ENCODE measurements at places on chromosomes 2 and 18.

DNA sequence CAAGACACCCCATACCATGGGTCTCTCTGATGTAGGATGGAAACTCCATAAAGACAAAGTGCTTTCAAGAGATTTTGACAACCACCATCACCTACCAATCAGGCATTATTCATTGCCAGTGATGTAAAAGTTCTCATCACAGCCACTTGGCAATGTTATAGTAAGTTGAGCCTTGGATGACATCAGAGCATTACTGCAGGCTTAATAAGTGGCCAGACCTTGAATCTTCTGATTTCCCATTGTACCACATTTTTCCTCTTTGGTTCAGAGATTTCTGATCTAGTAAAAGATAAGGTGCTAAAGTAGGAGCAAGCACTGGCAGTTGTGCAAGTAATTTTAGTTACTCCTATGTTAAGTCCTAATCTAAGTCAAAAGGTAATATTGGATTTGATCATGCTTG is 36.5 kb downstream of the OSR1 start:
- DNase-seq, result no peak

- no peak for DNase-seq
These were observed 331.3 kb upstream of the PKDCC start for GRCh38 chr2:41716497-41716896.

DNA sequence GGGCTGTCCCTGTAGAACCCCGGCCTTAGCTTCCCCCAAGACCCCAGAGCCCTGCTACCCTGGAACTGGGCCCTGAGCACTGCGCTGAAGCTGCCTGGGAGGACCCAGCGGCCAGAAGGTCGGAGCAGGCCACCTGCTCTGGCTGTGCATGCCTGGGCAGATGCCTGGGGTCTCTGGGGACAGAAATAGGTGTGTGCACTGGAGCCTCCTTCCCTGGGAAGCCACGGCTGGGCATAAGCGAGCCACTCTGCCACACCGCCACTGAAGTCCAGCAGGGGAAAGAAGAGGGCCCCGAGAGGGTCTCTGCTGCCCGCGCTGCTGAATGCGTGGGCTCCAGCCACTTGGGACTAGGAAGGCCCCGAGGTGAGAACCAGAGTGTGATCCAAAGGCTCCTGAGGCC is 6.7 kb downstream of the GBX2 start:
- DNase-seq, result no peak

- no peak for DNase-seq
These were observed 62.0 kb downstream of the ANKRD44 start for GRCh38 chr2:197248623-197249022.

- DNase-seq, result no peak
These were observed 565.2 kb upstream of the ID2 start for GRCh38 chr2:8116661-8117060.

GRCh38 chr2:133573491-133574162 is 5.4 kb upstream of the NCKAP5 start:
- DNase-seq, result no peak

DNA sequence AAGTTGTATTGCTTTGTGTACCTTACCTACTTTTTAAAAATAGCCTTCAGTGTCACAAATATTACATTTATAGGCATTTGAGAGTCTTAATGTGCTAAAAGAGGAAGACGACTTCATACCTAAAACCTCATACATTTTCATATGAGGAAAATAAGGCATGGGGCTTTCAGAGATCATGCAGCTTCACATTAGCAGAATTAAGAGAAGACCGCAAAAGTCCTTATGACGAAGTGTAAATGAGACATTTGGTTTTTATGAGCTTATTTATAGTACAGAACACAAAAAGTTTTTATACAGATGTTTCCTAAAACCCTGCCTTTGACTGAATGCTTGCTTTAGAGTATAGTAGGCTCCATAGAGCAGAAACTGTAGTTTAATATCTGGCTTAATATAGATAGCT is 10.1 kb upstream of the CCDC138 start:
- no peak for DNase-seq

- DNase-seq, result no peak
These were observed 54.6 kb downstream of the CYP27C1 start for GRCh38 chr2:127165539-127165935.

GRCh38 chr2:188466761-188467160 is 175.1 kb downstream of the GULP1 start:
- no peak for DNase-seq

DNA sequence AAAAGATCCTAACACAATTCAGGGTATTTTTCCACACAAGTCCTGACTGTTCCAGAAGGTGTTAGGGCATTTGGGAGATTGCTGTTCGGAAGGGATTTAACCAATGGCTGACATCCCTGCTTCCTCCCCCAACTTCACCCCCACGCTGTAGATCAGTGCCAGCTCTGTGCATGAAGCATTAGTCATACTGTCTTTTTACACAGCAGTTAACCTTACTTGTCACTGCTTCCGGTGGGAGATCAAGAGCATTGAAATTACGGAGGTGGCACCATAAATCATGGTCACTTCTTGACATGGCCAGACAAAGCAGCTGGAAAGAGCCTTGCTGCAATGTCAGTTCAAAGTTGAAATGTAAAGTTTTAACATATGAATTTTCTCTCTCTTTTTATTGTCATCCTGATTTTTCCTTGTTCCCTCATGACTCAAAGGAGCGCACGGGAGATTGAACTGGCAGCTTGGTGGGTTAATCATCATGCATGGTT is 70.2 kb downstream of the HRH4 start:
- no peak for DNase-seq

- DNase-seq, result no peak
These were observed 89.0 kb upstream of the PKDCC start for GRCh38 chr2:41958775-41959174.

- no peak for DNase-seq
These were observed 50.6 kb downstream of the TTC21B start for GRCh38 chr2:165902934-165903333.

GRCh38 chr2:71277536-71278103 is 50.7 kb upstream of the PAIP2B start:
- no peak for DNase-seq

GRCh38 chr18:48441405-48441881 is 32.3 kb upstream of the ZBTB7C start:
- DNase-seq, result no peak

DNA sequence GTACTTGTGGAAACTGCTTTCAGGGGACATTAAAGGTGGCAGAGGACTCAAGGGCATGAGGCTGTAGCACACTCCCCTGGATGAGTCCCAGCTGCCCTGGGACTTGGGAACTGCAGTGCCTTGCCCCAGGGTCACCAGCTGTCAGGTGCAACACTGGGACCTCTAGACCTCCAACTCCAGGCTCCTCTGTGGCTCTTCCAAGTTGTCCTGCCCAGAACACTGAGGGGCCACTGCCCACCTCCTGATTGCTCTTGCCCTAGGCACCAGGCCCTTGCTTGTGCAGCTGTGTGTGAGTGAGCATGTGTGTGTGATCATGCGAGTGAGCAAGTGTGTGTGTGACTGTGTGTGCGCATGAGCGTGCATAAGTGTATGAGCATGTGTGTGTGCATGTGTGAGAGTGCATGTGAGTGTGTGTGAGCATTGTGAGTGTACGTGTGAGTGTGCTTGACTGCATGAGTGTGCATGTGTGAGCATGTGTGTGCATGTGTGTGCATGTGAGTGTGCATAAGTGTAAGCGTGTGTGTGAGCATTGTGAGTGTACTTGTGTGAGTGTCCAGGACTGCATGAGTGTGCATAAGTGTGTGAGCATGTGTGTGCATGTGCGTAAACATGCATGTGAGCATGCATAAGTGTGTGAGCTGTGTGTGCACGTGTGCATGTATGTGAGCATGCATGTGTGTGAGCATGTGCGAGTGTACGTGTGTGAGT is 301.5 kb downstream of the NDUFA10 start:
- DNase-seq, result no peak

GRCh38 chr2:160907738-160908137 is 252.5 kb upstream of the TANK start:
- no peak for DNase-seq

DNA sequence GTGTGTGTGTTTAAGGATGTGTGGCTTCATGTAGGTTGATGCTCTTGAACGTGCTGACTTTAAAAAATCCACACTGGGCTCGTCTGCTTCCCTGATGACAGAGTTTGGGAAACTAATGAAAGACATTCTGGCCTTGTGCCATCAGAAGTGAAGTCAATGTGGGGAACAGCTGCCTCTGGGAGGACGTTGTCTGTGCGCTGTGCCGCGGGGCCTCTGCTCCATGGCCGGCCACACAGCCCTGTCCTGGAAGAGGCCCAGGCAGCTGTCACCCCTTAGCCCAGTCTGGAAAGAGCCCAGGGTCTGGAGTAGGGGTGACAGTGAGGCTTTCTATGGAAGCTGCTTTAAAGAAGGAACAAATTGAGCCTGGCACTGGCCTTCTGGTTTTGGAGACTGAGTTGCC is 155.8 kb downstream of the SH3RF3 start:
- no peak for DNase-seq

- no peak for DNase-seq
These were observed 20.8 kb upstream of the MGAT5 start for GRCh38 chr2:134232868-134233727.

- no peak for DNase-seq
These were observed 167.4 kb downstream of the CAPN13 start for GRCh38 chr2:30639836-30640235.

GRCh38 chr2:225841314-225841713 is 441.8 kb downstream of the NYAP2 start:
- no peak for DNase-seq

GRCh38 chr18:76471593-76471992 is 23.4 kb downstream of the ZNF516 start:
- no peak for DNase-seq

- DNase-seq, result no peak
These were observed 504.9 kb downstream of the TNS1 start for GRCh38 chr2:217497843-217498377.

DNA sequence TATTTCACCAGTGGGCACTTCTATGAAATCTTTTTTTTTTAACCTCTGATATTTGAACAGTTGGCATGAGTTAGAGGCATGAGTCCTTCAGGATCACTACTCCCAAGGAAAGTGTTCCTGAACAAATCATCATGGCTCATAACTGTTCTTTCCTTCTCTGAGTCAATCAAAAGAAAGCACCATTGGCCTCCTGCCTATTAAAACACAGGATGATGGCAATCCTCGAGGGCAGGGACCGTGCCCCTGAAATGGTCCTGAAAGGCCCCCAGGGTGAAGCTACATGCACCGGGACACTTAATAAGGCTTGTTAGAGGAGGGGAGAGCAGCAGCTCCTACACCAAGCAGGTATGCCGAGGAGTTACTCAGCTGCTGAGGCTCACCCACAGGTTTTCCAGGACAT is 43.5 kb downstream of the SLC14A2 start:
- no peak for DNase-seq

- no peak for DNase-seq
These were observed 4.0 kb upstream of the SLC35F5 start for GRCh38 chr2:113760400-113760799.

GRCh38 chr2:8049851-8050571 is 631.8 kb upstream of the ID2 start:
- no peak for DNase-seq

DNA sequence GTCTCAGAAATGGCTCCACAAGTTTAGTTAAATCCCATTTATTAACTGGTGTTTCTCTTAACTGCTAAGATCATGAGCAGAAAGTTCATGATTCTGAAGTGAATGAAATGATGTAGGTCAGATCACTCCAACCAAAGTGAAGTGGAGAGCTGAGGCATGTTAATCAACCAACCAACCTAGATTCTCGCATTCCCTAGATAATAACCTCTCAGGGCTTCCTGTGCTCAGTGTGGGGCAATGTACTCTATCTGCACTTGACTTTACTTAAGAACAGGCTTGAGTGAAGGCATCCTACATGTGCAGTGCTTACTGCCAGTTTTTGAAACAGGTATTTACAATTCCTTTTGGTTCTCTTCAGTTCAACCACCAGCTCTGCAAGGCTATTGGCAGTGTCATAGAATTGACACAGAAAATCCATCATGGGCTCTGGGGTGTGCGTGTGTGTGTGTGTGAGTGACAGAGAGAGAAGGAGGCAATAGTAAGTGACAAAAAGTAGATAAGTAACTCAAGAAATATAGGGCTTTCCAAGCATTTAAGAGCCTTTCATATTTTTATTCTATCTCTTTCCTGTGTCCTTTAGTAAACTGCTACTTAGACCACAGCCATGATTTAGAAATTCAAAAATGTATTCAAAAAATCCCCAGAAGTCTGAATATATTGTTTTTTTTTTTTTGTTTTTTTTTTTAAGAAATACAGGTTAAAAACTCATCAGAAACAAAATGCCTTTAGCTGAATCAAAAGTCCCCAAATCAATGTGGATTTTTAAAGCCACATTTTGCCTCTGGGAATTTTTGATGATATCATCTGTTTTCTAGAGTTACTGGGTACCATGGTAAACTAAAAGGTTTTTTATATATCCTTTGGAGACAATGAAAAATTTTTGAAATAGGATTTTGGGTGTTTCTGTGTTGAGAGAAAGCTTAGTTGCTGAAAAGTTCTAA is 28.6 kb downstream of the DOCK10 start:
- no peak for DNase-seq

GRCh38 chr2:241724259-241724974 is 10.0 kb upstream of the D2HGDH start:
- no peak for DNase-seq

DNA sequence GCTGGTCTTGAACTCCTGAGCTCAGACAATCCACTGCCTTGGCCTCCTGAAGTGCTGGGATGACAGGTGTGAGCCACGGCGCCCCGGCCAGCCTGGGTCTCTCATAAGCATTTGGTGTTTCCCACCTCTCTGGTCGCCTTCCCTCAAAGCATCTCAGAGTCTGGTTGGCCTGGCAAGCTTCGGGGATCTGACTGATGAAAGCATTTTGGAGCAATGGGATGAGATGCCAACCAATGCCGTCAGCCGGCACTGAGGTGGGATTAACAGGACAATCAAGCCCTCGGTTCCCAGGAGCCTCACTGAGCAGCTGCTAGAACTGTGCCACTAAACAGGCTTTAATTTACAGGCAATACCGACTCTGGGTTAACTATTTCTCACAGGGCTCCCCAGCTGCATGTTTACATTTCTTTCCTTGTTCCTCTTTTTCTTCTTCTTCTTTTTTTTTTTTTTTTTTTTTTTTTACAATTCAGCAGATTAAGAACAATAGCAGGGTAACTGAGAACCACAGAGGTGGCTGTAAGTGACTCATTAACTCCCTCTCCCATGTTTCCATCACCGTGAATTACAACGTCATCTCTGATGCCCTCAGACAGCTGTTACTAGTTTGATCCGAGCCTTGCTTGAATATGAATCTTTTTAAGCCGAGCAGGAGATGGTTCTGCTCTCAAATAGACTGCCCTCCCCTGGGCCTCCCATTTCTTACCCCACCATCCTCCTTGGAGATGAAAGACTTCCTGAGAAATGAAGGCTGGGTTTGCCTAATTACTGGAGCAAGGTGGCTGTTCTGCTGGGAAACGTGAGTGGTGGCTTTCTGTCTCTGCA is 37.9 kb downstream of the ODC1 start:
- DNase-seq, result no peak

GRCh38 chr18:78587096-78587495 is 392.5 kb upstream of the SALL3 start:
- DNase-seq, result no peak

GRCh38 chr2:238582159-238582558 is 155.4 kb downstream of the ASB1 start:
- DNase-seq, result no peak

DNA sequence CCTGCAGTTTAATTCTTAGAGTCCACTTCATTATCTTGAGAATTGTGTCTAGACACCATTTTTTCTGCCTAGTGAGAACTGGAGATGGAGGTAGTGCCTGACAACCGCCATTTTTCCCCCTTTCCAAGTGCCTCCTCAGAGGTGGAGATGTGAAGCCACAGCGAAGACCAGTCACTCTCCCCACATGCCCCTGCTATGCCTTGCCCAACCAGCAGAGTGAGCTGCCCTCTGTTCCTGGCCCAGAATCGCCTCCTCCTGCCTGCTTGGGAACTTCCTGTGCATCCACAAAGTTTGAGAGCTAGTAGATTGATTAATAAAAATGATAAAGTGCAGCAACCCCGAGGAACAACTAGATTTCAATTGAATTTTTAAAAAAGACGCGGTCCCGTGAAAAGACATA is 123.3 kb downstream of the CLIP4 start:
- DNase-seq, result no peak

All from RWPE2 (cell line).